ENCODE measurements at places on chromosomes 5 and 9. TPM values are rescaled to one million over a fixed set of nuclear protein-coding genes. Genes with fewer than 3 reads are reported as not detected.

- no peak for DNase-seq
Observed at GRCh38 chr5:177470759-177471536, 2.5 kb downstream of the DBN1 start.

Gene FCN2
- not detected for total RNA-seq

Gene ANKRD31
- 0.79 TPM for total RNA-seq

- no peak for DNase-seq
Observed at GRCh38 chr5:38714240-38714639, 131.6 kb upstream of the OSMR start.

All from T-cell (primary cell).